Activated gamma-delta T cell treated with Interleukin-2 at 50 U/mL for 16 hours (primary cell): ENCODE measurements at places on chromosomes 16 and 17.
A peak's percentile ranks its signal among the peaks of the same experiment; 100 is the strongest.

- DNase-seq, result no peak
These were observed 59.3 kb downstream of the CENPV start for GRCh38 chr17:16293931-16294330.

GRCh38 chr17:17172001-17172939, 33.9 kb downstream of the PLD6 start:
- no peak for DNase-seq

DNA sequence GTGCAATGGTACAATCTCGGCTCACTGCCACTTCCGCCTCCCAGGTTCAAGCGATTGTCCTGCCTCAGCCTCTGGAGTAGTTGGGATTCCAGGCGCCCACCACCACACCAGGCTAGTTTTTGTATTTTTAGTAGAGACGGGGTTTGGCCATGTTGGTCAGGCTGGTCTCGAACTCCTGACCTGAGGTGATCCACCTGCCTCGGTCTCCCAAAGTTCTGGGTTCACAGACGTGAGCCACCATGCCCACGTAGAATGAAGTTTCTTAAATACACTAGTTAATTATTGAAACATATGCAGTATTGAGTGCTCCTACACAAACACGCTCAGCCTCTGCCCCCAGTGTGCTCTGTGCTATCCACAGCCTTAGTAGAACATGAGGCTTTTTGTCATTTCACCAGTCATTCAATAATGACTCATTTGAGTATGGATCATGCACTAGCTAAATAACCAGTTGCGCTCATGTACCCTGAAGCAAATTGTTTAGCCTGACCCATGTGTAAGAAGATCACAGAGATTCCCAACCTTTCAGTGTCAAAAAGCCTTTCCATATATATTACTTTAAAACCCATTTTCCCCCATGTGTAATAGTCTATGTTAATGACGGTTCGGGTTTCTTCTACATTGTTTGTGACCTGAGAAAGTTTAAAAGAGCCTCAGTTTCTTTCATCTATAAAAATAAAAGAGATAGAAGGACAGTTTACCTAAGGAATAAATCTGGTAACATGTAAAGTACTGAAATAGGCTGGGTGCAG, 49.7 kb downstream of the TUBD1 start:
- no peak for DNase-seq

- DNase-seq, result no peak
These were observed 42.1 kb downstream of the TSC2 start for GRCh38 chr16:2089706-2090480.

DNA sequence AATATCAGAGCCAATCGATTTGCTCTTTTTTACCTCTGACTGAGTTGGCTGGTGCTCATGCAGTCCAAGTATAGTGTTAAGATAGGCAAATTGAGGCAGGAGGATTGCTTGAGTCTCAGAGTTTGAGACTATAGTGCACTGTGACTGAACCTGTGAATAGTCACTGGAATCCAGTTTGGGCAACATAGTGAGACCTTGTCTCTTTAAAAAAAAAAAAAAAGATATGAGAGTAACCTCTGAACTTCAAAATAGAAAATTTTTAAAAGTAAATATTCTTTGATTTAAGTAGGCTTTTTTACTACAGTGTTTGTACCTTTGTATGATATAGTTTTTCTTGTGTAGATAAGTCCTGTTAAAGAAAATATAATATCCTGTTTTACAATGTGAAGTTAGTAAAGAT, 3.4 kb downstream of the CCP110 start:
- no peak for DNase-seq

GRCh38 chr16:81778861-81779535, at the start of gene PLCG2:
Gene PLCG2 (plus strand): TSS chr16:81779291. CDS start chr16:81785990, 6,699 bp downstream.
- peak; percentile 72 for DNase-seq

- no peak for DNase-seq
These were observed at the start of gene NACA2 for GRCh38 chr17:61591018-61591417. Gene NACA2 (minus strand): TSS chr17:61591219. CDS start chr17:61591180, 39 bp downstream.

- DNase-seq, result no peak
These were observed 23.6 kb downstream of the XYLT1 start for GRCh38 chr16:17447101-17447569.

GRCh38 chr17:17570140-17570797, 21.2 kb downstream of the PEMT start:
- no peak for DNase-seq

DNA sequence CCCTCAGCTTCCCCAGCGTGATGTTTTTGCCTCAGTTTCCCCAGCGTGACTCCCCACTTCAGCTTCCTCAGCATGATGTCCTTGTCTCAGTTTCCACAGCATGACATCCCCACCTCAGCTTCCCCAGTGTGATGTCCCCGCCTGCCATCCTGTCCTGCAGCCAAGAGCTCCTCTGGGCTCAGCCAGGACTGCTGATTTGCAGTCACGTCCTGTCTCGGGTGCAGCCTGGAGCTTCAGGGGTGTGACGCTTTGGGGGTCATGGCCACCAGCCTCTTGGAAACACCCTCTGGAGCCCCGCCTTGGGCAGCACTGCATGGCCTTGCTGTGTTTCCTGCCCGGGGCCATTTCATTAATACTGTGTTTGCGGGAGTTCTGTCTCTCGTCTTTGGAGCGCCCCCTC, 16.5 kb upstream of the NUDT16L1 start:
- DNase-seq, result no peak

GRCh38 chr17:3913531-3914311, 2.5 kb downstream of the P2RX1 start:
- DNase-seq, result peak; percentile 81

DNA sequence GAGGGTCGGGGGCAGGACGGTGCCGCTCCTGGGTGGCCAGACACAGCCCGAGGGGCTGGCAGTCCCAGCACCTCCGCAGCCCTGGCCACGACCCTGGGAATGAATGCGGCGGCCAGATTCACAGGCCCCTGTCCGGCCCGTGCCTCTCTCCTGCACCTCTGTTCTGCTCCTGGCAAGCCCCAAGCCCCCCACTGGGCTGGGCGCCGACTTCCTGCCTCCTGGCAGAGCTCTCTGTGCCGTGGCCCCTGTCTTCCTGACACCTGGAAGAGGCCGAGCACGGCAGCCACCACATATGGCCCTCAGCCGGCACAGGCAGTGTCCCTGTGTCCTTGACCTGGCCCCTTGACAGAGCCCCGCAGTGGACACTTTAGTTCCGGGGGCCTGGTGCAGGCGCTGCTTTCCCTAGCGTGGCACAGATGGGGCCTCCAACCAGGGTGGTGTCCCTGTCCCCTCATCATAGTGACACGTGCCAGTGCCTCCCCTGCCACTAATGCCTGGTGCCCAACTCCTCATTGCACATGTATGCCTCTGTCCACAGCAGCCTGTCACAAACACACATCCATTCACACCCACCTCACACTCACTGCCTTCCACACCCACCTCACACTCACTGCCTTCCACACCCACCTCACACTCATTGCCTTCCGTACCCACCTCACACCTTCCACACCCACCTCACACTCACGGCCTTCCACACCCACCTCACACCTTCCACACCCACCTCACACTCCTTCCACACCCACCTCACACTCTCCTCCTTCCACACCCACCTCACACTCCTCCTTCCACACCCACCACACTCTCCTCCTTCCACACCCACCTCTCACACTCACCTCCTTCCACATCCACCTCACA, 110.6 kb upstream of the PLCG2 start:
- no peak for DNase-seq
